ENCODE measurements at places on chromosomes 5 and 9. TPM values are rescaled to one million over a fixed set of nuclear protein-coding genes. Genes with fewer than 3 reads are reported as not detected.

DNA sequence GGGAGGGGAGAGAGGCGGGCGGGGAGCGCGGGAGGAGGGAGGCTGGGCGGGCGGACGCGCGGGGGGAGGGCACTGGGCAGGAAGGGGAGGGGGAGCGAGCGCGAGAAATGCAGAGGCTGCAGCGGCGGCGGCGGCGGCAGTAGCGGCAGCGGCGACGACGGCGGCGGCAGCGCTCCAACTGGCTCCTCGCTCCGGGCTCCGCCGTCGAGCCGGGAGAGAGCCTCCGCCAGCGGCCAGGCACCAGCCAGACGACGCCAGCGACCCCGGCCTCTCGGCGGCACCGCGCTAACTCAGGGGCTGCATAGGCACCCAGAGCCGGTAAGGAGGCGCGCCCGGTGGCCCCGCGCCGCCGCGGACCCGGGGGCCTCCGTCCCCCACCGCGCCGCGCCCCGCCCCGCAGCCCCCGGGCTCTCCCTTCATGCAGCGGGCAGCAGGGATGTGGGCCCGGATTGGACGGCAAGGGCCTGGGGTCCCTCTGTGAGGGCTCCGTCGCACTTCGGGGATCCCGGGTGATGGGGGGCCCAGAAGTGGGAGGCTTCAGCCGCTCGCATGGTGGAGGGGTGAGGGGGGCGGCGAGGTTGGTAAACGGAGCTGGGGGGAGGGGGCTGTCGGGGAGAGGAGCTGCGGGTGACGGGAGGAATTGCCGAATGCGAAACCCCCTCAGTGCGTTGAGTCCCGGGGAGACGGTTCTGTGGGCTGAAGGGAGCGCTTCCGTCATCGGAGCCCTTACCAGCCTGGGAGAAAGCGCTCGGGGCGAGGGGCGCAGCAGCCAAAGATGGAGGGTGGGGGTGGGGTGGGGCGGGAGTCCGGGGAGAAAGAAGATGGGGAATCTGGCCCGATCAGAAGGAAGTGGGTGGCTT is at the start of gene BASP1:
Gene BASP1, plus strand, starts transcription at position 139 of the 860 bp plus-strand sequence. CDS start 57,586 bp downstream, outside the sequence.
- DNase-seq: no peak

PCDHAC2 gene
- 4.4 TPM for total RNA-seq

DNA sequence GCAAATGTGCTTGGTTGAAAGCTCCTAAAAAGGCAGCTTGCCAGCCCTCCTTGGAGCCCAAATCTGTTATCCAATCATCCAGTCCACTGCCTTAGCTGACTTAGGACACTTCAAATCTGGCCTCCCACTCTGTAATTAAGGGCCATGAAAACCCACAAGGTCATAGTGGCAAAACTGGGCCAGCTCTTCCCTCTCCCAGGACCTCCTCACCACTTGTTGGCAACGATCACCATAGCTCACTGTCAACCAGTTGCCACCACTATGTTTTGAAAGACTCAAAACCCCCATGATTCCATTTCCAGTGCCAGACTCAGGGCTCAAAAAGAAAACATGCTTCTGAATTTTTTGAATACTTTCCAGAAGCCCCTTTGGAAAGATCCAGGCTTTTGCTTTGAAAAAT is 107.5 kb downstream of the NREP start:
- DNase-seq: no peak

DNA sequence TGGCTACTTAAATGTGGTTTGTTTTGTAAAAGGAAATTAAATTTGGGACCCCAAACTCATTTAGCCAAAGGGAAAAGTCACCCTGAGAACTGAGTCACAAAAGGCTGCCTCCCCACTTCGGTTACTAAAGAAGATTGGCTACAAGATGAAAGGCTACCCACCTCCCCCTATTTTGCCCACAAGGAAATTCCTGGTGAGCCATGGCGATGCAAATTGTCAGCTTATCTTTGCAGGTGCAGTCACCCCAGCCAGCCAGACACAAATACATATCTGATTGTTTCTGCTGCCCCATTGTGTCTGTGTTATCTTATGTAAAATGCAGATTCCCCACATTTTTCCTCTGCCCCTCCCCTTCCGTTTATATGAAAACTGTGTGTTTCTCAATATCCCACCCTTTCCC is 8.9 kb downstream of the PAEP start:
- no peak for DNase-seq

TLX3 gene
- total RNA-seq: not detected

DNA sequence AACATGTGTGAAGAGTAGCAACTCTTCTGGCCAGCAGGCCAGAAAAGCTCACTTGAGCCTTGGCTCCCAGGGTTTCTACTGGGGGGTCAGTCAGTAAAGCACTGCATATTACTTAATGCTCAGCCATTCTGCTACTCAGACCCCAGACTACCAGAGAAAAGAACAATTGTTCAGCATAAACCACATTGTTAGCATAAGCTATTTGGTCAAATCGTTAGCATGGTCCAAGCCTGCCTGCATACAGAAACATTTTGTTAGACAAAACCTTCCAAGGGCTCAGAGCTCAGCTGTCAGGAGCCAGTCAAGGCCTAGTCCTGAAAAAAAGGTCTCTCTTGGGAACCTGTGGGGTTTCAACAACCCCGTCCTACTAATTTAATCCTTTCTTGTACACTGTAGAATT is 449.3 kb downstream of the PRR16 start:
- no peak for DNase-seq

DNA sequence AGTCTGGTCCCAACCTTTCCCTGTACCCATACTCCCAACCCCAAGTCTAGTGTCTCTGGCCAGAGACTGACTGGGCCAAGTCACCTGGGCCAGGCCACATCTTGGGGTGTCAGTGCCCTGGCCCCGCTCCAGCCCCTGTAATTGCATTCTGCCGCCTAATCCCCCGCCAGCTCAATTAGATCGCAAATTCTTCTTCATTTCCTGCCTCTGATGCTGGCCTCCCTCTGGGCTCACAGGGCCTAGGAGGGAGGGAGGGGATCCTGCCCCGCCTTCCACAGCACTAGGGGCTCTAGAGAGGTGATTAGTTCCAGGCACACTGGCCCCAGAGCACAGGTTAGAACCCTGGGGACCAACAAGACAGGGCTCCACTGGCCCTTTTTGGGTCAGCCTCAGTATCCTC is 5.5 kb downstream of the CXXC5 start:
- no peak for DNase-seq

GRCh38 chr9:15135164-15135792 is 171.7 kb downstream of the TTC39B start:
- no peak for DNase-seq

SPOCK1 gene
- total RNA-seq: 117 TPM

GRCh38 chr9:81538890-81539289 is 150.5 kb downstream of the TLE1 start:
- no peak for DNase-seq

CBY3 gene
- total RNA-seq: not detected
